ENCODE measurements at places on chromosomes 11 and 22. TPM values are rescaled to one million over a fixed set of nuclear protein-coding genes. Genes with fewer than 3 reads are reported as not detected.
A peak's percentile ranks its signal among the peaks of the same experiment; 100 is the strongest.

GPR152 gene
- not detected for total RNA-seq

GRCh38 chr22:36279219-36279666 lies 26.3 kb downstream of the APOL1 start:
- no peak for DNase-seq
- peaks cover 27% of the 10 kb centered on the region for H3K36me3 ChIP-seq
- peaks cover 60% of the 10 kb centered on the region for H3K27me3 ChIP-seq
- H3K27ac ChIP-seq: peak overlapping the region; percentile 56
- no peak overlapping the region for H3K4me3 ChIP-seq

DNA sequence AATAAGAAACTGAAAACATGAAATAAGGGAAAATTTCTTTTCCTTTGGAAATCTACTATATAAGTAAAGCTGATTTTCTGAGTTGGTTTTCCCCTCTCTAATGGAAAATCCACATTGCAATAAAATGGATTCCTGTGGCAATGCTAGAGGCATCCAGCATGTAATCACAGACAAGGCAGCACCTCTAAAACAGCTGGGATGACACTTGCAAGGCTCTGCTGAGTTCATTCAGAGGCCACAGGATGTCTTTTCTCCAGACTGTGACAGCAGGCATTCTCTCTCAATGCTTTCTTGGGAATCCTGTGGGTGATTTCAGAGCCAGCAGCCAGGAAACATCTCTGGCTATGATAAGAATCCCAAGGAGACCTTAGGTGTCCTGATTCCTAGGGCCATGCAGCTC lies 201.3 kb upstream of the BLID start:
- no peak overlapping the region for H3K27ac ChIP-seq
- H3K4me3 ChIP-seq: no peak overlapping the region
- no peaks in the 10 kb centered on the region for H3K4me1 ChIP-seq

- DNase-seq: peak; percentile 77
- H3K36me3 ChIP-seq: peaks cover 23% of the 10 kb centered on the region
- H3K4me1 ChIP-seq: peaks cover 22% of the 10 kb centered on the region
- peaks cover 3% of the 10 kb centered on the region for H3K27me3 ChIP-seq
- H3K4me3 ChIP-seq: peak within 1 kb of the TSS; percentile 90
- peak within 1 kb of the TSS; percentile 84 for H3K27ac ChIP-seq
Observed at GRCh38 chr11:113314389-113315301, at the start of gene TTC12. TSS of gene TTC12 (plus strand) at chr11:113314583. CDS start at chr11:113316258, 1,675 bp downstream.

GRCh38 chr11:8390851-8391612 lies 127.4 kb upstream of the LMO1 start:
- peaks cover 11% of the 10 kb centered on the region for H3K27me3 ChIP-seq
- H3K27ac ChIP-seq: no peak overlapping the region
- H3K36me3 ChIP-seq: no peaks in the 10 kb centered on the region
- no peak overlapping the region for H3K4me3 ChIP-seq
- DNase-seq: no peak

TRIM51 gene
- total RNA-seq: not detected

GRCh38 chr22:36584666-36585065 lies 55.7 kb upstream of the EIF3D start:
- peaks cover 19% of the 10 kb centered on the region for H3K4me1 ChIP-seq
- peaks cover 60% of the 10 kb centered on the region for H3K27me3 ChIP-seq
- no peak overlapping the region for H3K27ac ChIP-seq
- no peak overlapping the region for H3K4me3 ChIP-seq

LMO2 gene
- total RNA-seq: 0.17 TPM

GRCh38 chr22:43319661-43320486 lies 23.3 kb downstream of the SCUBE1 start:
- H3K4me3 ChIP-seq: no peak overlapping the region
- peaks cover 24% of the 10 kb centered on the region for H3K27me3 ChIP-seq
- no peak for DNase-seq
- H3K4me1 ChIP-seq: no peaks in the 10 kb centered on the region
- no peak overlapping the region for H3K27ac ChIP-seq

C22orf42 gene
- total RNA-seq: not detected

- H3K4me1 ChIP-seq: no peaks in the 10 kb centered on the region
- H3K27ac ChIP-seq: no peak overlapping the region
- no peak overlapping the region for H3K4me3 ChIP-seq
- no peaks in the 10 kb centered on the region for H3K27me3 ChIP-seq
- no peak for DNase-seq
Observed at GRCh38 chr11:80521592-80521991, 1080.8 kb upstream of the TENM4 start.

BATF2 gene
- 0.45 TPM for total RNA-seq

DNA sequence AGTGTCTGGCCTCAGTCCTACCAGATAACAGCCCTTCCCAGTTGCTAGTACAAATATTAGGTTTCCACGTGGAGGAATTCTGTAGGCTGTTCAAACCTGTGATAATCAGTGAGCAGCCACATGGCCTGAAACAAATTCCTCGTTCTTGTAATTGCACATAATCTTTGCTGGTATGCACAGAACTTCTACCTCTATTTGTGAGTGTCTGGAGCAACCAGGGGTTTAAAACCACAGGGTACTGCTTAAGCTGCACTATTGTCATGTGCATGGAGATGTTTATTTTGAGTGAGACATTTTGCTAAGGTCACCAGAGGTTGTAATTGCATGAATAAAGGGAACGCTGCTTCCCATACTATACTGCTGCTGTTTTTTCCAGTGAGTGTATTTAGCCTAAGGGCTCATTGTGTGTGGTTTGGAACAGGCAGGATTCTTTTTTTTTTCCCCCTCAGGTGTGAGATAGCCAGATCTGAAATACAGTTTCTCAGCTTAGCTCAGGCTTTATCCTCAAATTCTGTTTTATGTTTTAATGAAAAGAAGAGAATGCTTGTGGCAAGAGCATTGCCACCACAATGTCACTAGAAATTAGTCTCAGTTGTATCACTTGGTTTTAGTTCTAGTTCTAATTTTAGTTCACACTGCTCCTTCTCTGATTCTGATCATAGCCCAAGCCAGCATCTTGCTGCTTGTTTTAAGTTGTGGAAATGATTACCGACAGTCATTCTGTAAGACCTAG lies 60.5 kb downstream of the CYB5R2 start:
- H3K27me3 ChIP-seq: no peaks in the 10 kb centered on the region
- no peak for DNase-seq
- no peak overlapping the region for H3K27ac ChIP-seq
- H3K36me3 ChIP-seq: peaks cover 9% of the 10 kb centered on the region
- no peak overlapping the region for H3K4me3 ChIP-seq
- peaks cover 36% of the 10 kb centered on the region for H3K4me1 ChIP-seq

PNPLA5 gene
- not detected for total RNA-seq

CCDC73 gene
- not detected for total RNA-seq

- DNase-seq: no peak
- H3K4me3 ChIP-seq: no peak overlapping the region
- no peaks in the 10 kb centered on the region for H3K27me3 ChIP-seq
- H3K27ac ChIP-seq: no peak overlapping the region
- H3K36me3 ChIP-seq: no peaks in the 10 kb centered on the region
Observed at GRCh38 chr11:98740321-98740720, 280.4 kb upstream of the CNTN5 start.

DNA sequence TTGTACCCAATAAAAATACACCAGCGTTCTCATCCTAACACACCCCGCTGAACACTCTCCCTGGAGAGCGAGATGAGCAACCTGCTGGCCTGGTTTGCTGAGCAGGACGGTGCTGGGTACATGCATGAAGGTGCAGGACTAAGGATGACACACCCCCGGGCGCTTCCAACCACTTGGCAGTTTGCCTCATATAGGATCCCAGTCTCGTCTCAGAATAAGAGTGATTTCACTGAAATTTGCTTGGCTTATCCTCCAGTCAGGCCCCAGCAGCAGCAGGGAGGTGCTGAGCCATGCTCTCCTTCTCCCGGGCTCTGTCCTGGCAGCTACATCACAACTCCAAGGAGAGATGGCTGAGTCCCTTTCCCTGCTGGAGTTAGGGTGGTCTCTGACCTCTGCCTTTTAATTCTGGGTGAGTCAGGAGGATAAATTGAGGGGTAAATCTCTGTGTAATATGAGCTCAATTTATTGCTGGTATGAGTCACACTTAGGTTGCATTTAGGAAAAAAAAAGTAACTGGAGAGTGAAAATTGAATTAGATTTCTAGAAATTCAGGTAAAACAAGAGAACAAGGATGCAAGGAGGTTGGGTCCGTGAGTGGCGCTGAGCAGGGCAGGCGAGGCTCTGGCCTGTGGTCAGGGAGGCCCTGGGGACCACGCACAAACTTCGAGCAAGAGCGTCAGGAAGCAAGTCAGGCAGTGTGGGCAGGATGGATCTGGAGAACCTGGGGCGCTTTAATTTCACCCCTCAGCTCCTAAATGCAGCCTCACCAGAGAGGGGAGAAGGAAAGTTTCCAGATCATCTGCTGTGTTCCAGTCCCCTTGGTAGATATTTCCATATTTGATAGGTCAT lies 974.0 kb downstream of the TBC1D22A start:
- H3K4me1 ChIP-seq: no peaks in the 10 kb centered on the region
- no peaks in the 10 kb centered on the region for H3K27me3 ChIP-seq
- DNase-seq: no peak
- peaks cover 5% of the 10 kb centered on the region for H3K36me3 ChIP-seq
- H3K27ac ChIP-seq: no peak overlapping the region

GRCh38 chr11:2135648-2136201 lies 3.5 kb downstream of the IGF2 start:
- no peak for DNase-seq
- H3K27ac ChIP-seq: no peak overlapping the region
- no peak overlapping the region for H3K4me3 ChIP-seq
- H3K27me3 ChIP-seq: peaks cover 47% of the 10 kb centered on the region

DNA sequence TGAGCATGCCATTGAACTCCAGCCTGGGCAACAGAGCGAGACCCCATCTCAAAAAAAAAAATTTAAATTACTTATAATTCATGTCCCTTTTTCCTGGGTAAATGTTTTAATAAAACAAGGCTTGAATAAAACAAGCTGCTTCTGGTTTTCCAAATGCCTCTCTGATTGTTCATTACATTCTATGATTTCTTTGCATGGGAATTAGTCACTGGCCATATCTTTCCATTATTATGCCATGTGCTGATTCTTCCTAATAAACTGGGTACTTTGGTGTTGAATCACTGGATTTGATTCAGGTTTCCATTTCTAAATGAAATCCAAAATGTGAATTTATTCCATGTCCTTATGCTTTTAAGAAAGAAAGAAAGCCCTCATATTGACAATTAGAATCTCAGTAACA lies 42.6 kb downstream of the ZNF215 start:
- peak overlapping the region; percentile 82 for H3K27ac ChIP-seq
- peak overlapping the region; percentile 52 for H3K4me3 ChIP-seq
- peaks cover 16% of the 10 kb centered on the region for H3K36me3 ChIP-seq
- peaks cover 26% of the 10 kb centered on the region for H3K4me1 ChIP-seq
- no peaks in the 10 kb centered on the region for H3K27me3 ChIP-seq
- peak; percentile 79 for DNase-seq

GRCh38 chr11:27234043-27234668 lies 128.9 kb downstream of the CCDC34 start:
- no peaks in the 10 kb centered on the region for H3K36me3 ChIP-seq
- DNase-seq: peak; percentile 70
- H3K4me3 ChIP-seq: peak overlapping the region; percentile 45
- H3K4me1 ChIP-seq: peaks cover 26% of the 10 kb centered on the region

APOA4 gene
- not detected for total RNA-seq

KAT5 gene
- total RNA-seq: 38.4 TPM

Measured in HFFc6 (cell line).